ENCODE measurements at places on chromosomes 5 and 9.

DNA sequence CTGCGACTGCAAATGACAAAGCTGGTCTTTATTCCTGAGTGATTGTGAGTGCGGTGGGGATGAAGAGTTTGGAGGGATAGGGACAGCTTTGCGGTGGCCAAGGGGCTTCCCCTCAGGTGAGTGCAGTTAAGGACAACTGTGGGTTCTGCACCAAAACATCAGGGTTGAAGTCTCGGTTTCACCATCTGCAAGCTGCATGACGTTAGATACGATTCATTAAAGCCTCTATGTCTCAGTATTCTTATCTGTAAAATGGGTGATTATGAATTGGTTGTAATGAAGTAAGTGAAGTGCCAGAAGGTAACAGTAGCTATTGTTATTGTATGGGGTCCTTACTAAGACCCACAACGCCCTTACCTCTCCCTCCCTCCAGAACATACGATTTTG, 226.8 kb upstream of the DAPK1 start:
- DNase-seq: no peak

DNA sequence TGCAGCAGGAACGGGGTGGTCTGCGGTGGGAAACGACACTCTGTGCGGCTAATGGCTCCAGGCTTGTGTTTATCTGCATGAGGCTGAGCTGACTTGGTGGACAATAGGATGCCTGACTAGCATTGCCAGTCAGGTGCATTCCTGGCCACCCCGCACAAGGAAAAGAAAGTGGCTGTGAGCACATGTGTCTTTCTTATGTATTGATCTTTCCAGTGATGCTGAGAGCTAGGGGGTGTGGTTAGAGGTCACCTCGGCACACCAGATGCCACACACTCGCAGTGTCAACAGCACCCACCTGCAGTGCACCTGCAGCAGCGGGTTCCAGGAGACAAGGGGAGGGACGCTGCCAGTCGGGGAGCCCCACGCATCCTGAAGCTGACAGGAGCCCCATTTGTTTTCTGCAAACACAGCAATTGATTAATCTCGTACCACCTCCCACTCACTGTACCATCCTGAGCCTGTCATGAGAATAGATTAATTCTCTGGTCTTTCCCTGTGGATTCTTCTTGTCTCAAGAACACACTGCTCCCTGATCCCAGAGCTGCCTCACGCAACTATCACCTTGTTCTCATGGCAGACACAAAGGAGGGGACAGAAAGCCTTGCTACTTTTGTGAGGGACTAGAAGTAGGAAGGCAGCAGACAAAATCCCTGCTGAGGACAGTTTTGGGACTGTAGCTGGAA, 251.7 kb upstream of the WWC1 start:
- no peak for DNase-seq

DNA sequence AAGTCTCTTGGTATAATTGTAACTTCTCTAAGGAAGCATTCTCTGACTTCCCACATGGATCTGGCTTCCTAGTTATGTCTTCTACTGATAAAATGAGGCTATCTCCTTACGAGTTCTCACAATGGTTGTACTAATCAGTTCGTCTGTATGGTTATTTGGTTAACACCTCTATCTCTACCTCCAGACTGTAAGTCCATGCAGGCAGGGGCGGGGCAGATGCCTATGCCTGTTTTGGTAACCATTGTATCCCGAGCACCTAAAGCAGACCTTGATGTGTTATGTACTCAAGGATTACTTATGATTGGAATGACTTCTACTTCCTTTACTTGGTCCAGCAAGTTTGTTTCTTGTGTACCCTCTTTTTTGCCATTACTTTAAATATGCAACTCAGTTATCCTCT, 125.0 kb upstream of the PITX1 start:
- DNase-seq: no peak

GRCh38 chr9:106726070-106726815, 136.7 kb upstream of the ZNF462 start:
- DNase-seq: no peak
